ENCODE measurements at places on chromosomes 12 and 14. TPM values are rescaled to one million over a fixed set of nuclear protein-coding genes. Genes with fewer than 3 reads are reported as not detected.

The TRIM9 gene
- 8.4 TPM for total RNA-seq

The NKX2-1 gene
- total RNA-seq = not detected

The GIT2 gene
- 23.1 TPM for total RNA-seq

The RBP5 gene
- 3.0 TPM for total RNA-seq

The SCYL2 gene
- 57.5 TPM for total RNA-seq

The DCD gene
- total RNA-seq = not detected

The GYS2 gene
- total RNA-seq = not detected

The PRKD1 gene
- total RNA-seq = 9.7 TPM

- DNase-seq = no peak
These were observed 7.2 kb downstream of the SINHCAF start for GRCh38 chr12:31318657-31319269.

- DNase-seq = no peak
These were observed 35.6 kb downstream of the DUSP6 start for GRCh38 chr12:89316705-89317139.

GRCh38 chr14:47678993-47679392, 3.6 kb upstream of the MDGA2 start:
- DNase-seq = peak; percentile 52

GRCh38 chr12:58433959-58434358, 486.3 kb downstream of the LRIG3 start:
- no peak for DNase-seq

GRCh38 chr12:123667771-123668170, 3.1 kb upstream of the TCTN2 start:
- no peak for DNase-seq

DNA sequence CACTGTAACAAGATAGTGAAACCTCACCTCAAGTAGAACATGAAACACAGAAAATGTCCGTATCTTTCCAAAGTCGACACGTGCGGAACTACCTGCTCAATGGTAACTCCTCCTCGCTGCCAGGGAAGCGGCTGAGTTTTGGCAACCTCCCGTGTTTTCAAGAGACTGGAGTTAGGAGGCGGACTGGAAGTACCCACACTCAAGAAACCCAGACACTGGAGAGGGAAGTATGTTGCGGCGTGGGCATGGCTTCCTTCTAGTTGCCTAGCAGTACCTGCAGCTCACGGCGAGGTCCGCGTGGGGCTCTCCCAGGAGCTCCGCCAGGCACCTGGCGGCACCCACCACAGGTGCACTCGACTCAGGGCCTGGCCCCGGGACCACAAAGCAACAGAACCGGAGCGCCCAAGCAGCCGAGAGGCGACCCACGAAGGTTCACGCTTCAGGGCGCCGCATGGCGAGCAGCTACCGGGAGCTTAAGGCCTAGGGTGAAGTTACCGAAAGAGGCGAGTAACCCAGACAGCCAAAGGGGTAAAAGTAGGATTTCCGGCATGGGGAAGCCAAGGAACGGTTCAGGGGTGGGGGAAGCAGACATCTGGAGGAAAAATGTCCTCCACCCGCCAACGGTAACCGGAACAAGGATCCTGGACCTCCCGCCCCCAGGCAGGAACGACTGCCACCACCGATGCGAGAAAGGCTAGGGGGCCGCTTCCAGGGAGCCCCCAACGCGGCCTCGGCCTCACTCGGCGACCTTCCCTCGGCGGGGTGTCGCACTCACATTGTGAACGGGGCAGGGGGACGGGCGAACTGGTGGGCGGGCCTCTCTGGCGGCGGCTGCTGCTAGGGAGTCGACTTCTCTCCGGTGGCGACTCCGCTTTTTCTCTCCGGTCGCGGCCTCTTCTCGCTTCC, 608 bp downstream of the PTGES3 start:
- DNase-seq = no peak

- DNase-seq = no peak
These were observed 41.7 kb downstream of the TRAFD1 start for GRCh38 chr12:112167031-112167461.

DNA sequence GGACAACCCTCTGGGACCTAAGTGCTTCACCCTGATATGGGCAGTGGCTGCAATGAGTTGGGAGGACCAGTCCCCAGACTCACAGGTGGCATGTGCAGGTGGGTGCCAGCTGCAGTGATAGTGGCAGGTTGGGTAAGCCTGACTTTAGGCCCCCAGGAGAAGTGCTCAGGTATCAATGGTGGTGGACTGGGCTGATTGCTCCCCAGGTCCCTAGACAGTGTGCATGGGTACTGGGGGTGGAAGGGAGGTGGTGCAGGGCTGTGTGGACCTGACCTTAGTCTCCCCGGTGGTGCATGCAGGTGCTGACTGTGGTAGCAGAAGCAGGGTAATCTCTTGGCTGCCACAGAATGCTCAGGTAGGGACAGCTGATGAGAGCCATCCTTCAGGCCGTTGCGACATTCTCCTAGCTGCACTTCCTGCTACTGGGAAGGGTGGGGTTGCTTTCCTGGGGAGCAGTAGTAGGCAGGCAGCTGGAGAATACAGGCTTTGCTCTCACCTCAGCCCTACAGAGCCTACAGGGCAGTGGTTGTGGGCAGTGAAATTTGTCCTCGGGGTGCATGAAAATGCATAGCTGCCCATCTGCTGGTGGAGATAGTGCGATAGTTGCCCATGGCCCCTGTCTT, 33.3 kb upstream of the CCND2 start:
- DNase-seq = no peak

DNA sequence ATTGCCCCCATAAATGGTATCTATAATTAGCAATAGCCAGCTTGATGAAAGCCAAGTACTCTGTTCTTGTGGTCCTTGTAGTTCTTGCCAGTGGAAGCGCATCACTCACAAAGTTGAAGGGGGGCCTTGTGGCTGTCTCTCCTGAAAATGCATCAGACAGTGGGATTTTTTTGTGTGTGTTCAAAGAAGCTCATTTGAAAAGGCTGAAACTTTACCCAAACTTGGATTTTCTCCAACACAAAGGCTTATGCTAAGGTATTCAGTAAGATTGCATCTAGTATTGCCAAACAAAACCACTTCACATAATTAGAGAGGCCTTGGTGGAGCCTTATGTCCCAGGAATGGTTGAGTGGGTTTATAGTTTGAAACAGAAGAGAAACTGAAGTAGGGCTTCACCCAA, 216.7 kb upstream of the TMTC1 start:
- DNase-seq = no peak

DNA sequence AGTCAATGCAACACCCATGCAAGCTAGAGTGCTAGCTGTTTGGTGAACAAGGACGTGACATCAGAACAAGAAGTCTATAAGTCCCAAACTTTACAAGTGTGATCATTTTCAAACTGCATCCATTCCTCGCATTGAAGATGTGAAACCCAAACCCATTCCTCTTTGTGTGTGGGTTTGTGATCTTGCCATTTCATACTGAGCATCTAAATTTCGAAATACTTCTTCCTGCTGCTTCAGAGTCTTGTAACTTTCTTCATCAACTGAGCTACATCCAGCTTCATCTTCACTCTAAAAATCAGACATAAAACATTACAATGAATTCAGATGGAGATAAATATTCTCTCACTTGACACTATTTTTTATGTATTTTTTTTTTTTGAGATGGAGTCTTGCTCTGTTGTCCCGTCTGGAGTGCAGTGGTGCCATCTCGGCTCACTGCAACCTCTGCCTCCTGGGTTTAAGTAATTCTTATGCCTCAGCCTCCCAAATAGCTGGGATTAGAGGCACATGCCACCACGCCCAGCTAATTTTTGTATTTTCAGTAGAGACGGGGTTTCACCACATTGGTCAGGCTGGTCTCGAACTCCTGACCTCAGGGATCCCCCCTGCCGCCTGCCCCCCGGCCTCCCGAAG, 4.8 kb upstream of the ZCCHC8 start:
- DNase-seq = no peak

DNA sequence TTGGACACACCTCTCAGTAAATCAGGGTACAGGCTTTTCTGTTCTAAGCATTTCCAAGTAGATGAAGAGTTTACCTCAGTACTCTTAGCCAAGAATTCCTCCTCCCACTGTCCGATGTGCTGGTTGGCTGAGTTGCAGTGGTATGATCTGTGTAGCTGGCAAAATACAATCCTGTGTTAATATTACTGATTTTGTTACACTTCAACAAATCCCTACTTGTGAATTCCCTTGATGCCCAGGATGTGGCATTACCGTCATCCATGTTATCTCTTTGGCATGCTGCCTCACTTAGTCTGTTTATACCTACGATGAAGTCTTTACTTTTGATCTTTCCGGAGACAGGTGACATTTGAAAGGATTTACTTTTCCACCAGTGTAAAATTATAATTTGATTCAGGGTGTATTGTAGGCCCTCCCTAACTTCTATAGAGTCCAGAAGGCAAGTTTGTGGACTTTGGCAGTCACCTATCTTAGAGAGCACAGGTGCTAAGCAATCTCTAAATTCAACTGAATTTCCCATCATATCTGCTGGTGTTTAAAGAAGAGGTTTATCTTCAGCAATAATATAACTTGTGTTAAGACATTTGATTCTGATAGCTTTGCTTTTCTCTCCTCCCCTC, 10.1 kb downstream of the CCDC196 start:
- no peak for DNase-seq

DNA sequence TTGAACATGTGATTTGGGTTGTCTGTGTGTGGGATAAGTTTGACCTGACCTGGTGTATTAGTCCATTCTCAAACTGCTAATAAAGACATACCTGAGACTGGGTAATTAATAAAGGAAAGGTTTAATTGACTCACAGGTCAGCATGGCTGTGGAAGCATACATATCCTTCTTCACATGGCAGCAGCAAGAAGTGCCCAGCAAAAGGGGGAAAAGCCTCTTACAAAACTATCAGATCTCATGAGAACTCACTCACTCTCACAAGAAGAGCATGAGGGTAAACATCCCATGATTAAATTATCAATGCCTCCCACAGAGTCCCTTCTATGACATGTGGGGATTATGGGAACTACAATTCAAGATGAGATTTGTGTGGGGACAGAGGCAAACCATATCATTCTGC, 94.0 kb upstream of the PPM1H start:
- DNase-seq = peak; percentile 8

DNA sequence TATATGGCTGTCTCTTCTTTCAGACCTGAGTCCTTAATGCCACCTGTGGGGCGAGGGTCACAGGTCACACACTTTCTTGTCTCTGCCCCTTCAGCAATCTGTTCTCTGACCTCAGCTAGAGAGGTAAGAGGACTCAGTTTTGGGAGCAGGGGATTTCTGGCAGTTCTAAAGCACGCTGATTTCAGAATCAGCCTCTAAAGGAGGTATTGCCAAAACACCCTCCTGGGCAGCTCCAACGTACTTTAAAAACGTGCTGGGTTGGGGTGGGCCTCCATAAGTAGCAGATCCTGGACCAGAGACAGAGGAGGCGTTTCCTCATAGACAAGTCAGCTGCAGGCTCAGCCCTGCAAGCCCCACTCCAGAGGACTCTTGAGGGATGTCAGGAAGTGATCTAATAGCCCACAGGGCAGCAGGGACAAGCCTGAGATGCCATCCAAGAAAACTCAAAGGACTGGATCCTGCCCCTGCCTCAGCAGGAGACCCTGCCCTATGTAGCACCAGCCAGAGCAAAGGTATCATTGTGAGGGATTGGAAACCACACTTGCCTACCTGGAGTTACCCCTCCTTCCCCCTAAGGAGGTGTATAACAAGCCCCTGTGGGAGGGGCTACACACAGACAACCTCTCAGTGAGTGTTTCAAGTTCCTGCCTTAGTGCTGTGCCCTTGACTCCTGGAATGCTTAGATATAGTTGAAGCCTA, 8.5 kb downstream of the CTDSP2 start:
- peak; percentile 79 for DNase-seq

GRCh38 chr12:119913536-119914330, 36.6 kb upstream of the CIT start:
- DNase-seq = no peak

DNA sequence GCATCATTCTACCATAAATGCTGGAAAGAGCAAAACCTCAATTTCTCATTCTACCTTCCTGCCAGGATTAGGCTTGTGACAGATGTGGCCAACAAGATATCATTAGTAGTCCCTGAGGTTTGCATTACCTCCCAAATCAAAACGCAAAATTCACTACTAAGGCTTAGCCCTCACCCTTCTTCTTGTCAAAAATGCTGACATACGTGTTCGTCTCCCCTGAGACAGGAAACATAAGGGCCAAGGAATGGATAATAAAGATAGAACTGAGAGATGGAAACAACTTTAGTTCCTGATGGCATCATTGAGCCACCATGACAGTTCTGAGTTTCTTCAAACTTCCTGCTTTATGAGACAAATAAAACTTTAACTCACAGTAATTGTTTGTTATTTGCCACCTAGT, 642.1 kb downstream of the NOVA1 start:
- no peak for DNase-seq

- DNase-seq = no peak
These were observed 59.1 kb downstream of the FAM222A start for GRCh38 chr12:109772622-109773321.

DNA sequence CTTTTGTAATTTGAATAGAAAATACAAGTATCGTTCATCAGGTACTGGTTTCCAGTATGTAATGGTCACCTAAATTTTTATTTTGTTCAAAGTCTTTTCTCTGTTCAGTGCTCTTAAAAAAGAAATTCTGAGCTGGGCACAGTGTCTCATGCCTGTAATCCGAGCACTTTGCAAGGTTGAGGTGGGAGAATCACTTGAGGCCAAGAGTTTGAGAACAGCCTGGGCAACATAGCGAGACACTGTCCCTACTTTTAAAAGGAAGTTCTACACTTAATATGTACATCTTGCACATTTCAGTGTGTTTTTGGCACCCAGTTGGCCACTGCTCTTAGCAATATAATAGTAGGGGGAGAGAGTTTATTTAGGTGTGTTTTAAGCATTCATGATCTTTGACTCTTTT, 27.9 kb downstream of the PCNX1 start:
- DNase-seq = no peak

GRCh38 chr12:30902001-30902400, 24.5 kb upstream of the TSPAN11 start:
- DNase-seq = no peak

GRCh38 chr12:110109037-110109836, 14.9 kb upstream of the IFT81 start:
- peak; percentile 49 for DNase-seq

DNA sequence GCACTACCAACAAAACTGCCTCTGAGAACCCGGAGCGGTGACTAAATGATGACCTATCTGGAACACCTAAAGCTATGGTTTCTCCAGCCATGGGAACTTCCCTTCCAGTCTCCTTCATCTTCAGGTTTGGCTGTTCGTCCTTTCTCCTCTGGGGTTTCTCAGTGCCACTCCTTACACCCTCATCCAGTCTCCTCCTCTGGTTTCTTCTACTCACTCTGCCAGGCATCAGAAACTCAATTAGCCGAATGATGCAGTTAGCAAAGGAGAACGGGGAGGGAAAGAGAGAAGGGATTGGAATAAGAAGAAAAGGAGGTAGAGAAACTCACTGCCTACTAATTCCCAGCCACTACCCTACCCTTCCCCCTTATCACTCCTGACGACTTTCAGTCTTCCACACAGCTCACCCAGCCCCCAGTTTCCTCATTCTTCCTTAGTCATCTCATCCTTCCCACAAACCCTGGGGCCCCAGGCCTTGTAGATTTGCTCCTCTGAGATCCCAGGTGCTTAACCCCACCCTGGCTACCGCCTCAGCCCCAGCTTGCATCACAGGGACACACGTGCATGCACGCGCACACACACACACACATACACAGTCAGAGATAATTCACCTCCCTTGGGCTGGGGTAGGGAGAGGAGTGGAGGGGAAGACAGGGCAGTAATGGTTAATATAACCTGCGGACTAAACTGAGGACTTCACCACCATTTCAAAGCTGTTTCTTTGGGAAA, 13.0 kb downstream of the FGD6 start:
- DNase-seq = peak; percentile 79

GRCh38 chr12:12889701-12890100, 1.7 kb upstream of the GPRC5A start:
- DNase-seq = no peak

- DNase-seq = no peak
These were observed 32.8 kb upstream of the CLMN start for GRCh38 chr14:95352481-95352880.
